ENCODE measurements at places on chromosomes 1 and 21.

DNA sequence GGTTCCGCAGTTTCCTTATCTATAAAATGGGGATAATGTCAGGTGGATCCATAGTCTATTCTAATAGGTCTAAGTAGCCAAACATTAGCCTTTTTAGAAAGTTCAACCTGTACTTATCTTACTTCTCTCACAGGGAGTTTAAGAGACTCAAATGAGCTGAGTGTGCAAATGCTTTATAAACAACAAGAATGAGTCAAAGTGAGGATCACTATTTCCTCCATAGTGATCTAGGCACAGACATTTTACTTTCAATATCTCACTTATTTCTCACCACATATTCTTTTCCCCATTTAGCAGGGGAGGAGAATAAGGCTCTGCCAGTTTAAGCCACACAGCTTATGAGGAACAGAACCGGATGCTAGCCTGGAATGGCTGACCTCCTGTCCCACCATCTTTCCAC is 92.1 kb upstream of the LMO4 start:
- peak; percentile 17 for DNase-seq

DNA sequence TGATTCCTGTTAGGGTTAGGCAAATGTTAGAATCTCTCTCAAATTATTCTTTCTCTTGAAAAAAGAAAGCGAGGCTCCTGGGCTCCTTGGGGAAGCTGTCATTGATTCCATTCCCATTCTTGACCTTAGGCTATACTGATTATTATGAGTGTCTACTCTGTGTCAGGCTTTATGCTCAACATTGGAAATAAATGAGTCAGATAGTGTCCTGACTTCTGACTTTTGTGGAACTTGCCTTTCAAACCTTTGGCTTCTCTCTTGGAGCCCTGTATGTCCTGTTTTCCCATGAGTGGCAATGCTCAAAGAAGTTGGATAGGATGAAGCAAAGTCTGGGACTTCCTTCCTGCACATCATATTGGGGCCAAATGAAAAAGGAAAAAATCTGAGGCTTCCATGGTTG is 11.6 kb downstream of the AGO1 start:
- no peak for DNase-seq

GRCh38 chr1:154951901-154952657 is 3.8 kb downstream of the PBXIP1 start:
- DNase-seq: no peak

DNA sequence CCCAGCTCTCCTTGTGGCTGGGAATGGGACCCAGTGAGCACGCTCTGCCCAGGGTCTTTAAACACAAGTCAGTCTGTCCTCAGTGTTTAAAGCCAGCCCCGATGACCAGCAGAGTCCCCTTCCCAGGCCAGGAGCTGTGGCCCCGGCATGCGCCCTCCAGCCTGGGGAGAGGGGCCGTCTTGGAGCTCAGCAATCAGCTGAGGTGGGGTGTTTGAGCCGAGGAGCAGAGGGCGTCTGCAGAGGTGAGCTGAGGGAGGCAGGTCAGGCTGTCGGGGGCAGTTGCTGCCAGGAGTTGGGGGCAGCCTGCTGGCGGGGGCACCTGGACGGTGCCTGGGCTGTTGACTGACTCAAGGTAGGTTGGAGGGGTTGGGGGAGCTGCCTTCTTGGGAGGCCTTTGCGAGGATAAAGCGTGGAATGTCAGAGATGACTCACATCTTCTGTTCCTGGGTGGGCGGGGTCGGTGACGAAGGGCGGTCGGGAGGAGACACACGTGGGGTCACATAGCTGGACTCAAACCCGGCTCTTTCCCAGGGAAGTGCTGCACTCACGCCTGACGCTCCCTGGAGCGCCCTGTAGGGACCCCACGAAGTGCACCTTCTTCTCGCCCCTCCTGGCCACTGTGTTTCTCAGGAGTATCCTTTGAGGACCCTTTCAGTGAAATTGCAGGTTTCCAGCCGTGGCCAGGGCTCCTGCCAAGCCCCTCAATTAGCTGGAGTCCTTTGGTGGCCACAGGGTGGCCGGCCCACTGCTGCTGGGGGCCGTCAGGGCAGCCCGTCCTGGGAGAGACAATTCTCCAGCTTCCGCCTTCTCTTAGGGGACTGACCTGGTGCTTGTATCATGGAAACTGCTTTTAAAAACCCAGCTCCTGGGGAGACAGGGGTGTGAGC is 86.2 kb downstream of the SIK1 start:
- peak; percentile 90 for DNase-seq

- no peak for DNase-seq
Observed at GRCh38 chr21:45361033-45361997, 43.6 kb upstream of the COL18A1 start.

GRCh38 chr1:117061986-117062415 is 1.9 kb downstream of the TTF2 start:
- DNase-seq: peak; percentile 80

GRCh38 chr1:186476264-186477040 is 15.5 kb upstream of the PDC start:
- no peak for DNase-seq

DNA sequence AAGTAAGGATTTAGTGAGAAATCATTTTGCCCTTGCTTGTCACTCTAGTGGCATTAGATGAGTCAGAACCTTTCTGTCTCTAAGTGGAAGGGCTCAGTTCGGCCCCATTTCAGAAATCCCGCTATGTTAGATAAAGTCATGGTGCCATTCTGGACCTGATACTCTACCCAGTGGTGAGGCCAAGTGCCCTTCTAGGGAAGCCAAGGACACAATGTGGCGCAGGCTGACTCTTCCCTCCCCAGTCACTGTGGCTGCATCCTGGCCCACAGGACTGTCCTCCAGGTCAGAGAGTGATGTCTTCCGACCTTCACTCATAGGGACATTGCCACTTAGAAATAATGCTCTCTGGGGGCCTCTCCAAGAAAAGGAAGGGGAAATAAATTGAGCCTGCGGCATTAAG is 48.3 kb upstream of the MTR start:
- no peak for DNase-seq

DNA sequence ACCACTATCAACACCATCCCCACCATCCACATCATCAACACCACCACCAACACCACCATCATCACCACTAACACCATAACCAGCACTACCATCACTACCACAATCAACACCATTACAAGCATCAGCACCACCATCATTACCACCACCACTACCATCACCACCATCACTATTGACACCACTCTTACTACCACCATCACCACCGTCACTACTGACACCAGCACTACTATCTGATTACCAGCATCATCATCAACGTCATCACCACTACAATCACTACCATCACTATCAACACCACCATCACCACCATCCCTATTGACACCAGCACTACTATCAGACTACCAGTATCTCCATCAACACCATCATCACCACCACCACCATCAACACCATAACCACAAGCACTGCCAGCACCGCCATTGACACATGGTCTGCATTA is 106.1 kb upstream of the RUNX3 start:
- DNase-seq: no peak

GRCh38 chr21:26167593-26167992 is 3.0 kb downstream of the APP start:
- no peak for DNase-seq

DNA sequence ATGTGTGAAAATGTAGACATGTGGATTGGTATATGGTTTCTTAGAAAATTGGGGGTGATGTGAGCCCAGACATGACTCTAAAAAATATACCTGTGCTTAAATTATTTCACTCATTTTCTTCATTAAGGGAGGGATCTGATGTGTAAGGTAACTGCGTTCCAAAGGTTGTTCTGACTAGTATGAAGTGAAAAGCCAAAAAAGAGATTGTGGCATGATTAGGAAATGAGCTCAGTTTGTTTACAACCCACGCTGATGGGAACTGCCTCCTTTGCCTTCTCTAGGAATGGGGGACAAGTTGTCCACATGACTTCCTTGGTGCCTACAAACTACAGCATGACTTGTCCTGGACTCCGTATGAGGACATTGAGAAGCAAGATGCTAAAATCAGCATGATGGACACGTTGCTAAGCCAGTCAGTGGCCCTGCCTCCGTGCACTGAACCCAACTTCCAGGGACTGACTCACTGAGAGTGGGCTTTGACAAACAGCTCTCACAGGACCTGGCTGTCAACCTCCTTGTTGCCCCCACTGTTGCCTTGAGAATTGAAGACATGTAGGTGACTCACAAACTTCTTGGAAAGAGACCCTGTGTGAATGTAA is 8.0 kb downstream of the C1orf50 start:
- no peak for DNase-seq

- peak; percentile 78 for DNase-seq
Observed at GRCh38 chr1:27341525-27342252, at the start of gene SYTL1. Gene SYTL1 (plus strand): TSS chr1:27342022. CDS start chr1:27345335, 3,313 bp downstream.

DNA sequence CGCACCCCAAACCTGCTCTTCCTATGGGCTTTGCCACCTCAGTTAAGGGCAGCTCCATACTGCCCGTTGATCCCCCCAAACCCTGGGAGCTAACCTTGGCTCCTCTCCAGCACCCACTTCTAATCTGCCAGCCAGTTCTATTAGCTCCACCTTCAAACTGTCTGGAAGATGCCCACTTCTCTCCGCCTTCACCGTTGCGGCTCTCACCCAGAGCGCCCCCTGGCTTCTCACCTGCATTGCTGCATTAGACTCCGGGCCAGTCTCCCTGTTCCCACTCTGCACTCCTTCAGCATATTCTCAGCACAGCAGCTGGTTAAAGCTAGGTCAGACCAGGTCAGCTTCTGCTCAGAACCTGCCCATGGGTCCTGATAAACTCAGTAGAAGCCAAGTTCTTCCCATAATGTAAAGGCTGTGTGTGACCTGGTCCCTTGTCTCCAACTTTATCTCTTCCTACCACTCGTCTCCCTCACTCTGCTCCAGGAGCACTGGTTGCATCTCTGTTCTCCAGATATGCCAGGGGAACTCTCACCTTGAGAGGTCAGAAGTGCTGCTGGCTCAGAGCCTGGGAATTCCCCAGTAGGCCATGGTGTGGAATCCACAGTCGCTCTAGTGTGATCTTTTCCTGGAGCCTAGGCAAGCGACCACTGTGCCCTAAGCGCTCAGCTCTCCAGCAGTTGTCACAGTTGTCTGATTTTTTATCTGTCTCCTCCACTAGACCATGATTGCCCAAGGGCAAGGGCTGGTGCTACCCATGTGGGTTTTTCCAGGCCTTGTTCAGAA is 150.3 kb downstream of the HMGB4 start:
- DNase-seq: no peak

DNA sequence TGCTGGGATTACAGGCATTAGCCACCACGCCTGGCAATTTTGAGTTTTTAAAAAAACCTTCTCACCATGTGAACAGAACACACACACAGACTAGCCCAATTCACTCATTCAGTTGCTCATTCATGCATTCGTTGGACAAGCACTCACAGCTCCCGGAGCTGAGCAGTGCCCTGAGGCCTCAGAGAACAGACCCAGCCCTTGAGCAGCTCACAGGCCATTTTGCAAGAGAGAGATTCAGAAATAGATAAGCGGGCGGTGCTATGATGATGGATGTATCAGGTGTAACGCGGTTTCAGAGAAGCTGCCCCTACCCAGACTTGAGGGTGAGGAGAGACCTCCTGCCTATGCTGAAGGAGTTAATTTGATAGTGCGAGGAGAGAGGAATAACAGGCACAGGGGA is 18.6 kb downstream of the PTAFR start:
- DNase-seq: no peak

DNA sequence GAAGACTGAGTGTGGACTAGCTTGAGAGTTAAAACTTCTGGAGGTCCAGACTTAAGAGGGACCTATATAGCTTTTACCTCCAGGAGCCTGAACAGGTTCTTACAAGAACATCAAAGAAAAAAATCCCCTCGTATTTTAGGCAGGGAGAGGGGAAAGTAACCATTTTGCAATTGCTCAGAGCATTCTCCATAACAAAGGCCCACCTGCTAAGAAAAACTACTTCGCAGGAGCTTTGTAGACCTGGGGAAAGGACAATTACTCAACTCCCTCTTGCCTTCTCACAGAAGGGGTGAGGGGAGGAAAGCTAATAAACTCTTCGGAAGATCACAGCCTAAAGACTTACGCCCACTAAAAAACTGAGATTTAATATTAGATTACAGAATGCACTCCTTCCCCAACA is 86.3 kb downstream of the RERE start:
- DNase-seq: no peak

DNA sequence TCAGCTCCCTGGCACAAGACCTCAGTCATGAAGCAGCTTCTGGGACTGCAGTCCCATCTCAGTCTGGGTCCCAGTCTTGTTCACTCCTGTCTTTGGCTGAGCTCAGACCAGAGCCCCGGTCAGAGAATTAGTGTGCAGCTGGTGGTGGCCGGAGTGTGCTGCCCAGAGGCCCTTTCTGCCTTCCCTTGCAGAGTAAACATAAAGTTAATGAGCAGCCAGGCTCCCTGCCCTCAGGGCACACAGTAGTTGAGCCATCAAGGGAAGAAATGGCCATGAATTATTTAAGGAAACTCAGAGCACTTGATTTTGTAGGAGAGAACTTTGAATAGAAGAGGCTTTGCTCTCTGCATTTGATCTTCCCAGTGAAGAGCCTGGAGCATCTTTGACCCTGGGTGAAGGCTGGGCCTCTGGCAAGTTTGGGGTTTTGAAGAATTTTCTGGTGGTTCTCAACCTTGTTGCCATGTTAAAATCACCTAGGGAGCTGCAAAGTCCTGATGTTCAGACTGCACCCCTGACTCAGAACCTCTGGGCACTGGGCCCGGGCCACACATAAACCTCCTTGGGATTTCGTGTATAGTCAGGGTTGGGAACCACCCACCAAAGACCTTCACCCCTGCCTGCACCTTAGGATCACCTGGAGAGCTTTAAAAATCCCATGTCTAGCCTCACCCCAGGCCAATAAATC is 26.4 kb upstream of the SELENON start:
- DNase-seq: no peak

GRCh38 chr1:19191811-19192210 is 18.3 kb downstream of the UBR4 start:
- no peak for DNase-seq

DNA sequence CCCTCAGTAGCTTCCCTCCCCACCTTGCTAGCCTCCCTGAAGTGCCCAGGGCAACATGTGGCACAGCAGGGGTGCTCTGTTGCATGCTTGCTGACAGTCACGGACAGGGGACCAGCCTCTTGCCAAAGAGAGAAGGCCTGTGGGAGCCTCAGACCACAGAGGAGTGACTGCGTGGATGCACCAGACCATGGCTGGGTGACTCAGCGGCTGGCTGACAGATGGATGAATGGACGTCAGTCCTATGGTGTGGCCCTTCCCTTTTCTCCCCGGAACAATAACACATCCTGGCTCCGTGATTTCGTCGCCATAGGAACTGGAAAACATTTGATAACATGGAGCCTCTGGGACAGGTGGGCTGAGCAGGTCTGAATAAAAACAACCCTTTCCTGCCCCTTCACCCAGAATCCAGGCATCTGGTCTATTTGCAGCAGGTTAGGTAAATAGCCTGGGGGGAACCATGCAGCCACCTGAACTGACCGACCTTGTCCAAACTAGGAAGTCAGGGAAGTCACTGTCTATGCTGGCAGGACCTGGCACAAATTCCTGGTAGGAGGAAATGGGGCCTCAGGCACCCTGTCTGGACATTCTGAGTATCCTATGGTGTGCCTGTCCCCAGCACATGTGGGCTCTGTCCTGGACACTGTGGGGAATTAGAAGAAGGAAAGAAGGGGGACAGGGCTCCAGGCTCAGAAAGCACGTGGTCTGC is 53.3 kb downstream of the NENF start:
- peak; percentile 93 for DNase-seq

DNA sequence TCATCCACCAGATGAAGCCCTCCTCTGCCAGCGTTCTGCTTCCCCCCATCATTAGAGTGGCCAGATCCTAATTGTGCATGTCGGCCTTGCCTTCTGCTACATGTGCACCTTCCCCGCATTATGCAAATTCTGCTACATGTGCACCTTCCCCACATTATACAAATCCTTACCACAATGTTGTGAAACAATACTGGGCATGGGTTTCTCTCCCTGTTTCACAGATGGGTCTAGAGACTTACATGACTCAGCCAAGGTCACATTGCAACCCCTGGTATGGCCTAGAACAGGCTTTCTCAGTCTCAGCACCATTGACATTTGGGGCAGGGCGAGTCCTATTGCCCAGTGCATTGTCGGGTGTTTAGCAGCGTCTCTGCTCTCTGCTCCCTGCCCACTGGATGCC is 1.0 kb upstream of the CELA2A start:
- no peak for DNase-seq

Measured in NCI-H226 (cell line).